ENCODE measurements at places on chromosomes 2 and 18.

DNA sequence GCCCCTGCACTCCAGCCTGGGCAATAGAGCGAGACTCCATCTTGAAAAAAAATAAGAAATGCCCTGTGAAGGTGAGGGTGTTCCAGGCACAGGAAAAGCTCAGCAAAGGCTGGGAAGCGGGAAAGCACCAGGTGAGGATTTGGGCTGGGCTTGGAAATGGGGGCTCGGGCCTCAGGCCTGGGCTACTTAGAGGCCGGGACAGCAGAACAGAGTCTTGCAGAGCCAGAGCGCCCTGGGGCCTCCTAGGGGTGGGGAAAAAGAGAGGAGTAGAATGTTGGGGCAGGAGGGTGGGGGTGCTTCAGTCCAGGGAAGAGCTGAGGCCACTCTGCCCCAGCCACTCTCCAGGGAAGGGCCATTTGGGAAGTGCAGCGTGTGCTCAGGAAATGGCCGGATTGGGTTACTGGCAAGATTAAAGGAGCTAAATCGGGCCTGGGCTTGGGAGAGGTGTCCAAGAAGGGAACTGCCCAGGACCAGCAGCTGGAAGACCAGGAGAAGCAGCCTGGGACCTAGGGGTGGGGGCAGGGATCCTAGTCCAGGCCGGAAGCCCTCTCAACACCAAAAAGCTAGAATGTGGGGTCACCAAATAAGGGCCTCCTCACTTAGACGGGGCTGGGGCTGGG is 13.8 kb upstream of the DES start:
- no peaks in the 10 kb centered on the region for H3K27me3 ChIP-seq
- H3K4me1 ChIP-seq: peaks cover 34% of the 10 kb centered on the region
- no peaks in the 10 kb centered on the region for H3K36me3 ChIP-seq
- peak overlapping the region; percentile 65 for H3K27ac ChIP-seq
- H3K4me3 ChIP-seq: no peak overlapping the region
- DNase-seq: no peak

DNA sequence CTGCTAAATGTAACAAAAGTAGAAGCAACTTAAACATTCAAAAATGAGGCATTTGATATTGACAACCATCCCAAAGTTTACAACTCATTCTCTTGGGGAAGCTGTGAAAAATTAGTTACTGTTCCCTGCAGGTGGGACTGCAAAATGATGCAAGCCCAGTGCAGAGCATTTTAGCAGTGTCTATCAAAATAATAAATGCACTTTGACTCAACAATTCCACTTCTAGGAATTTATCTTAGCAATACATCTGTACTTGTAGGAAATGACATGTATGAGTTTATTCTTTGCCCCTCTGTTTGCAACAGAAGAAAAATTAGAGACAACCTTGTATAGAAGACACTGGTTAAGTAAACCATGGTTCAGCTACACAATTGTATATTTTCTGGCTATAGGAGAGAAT is 48.0 kb upstream of the TLK1 start:
- H3K36me3 ChIP-seq: no peaks in the 10 kb centered on the region
- peaks cover 2% of the 10 kb centered on the region for H3K27me3 ChIP-seq
- no peak overlapping the region for H3K27ac ChIP-seq
- H3K4me1 ChIP-seq: no peaks in the 10 kb centered on the region
- H3K4me3 ChIP-seq: no peak overlapping the region

DNA sequence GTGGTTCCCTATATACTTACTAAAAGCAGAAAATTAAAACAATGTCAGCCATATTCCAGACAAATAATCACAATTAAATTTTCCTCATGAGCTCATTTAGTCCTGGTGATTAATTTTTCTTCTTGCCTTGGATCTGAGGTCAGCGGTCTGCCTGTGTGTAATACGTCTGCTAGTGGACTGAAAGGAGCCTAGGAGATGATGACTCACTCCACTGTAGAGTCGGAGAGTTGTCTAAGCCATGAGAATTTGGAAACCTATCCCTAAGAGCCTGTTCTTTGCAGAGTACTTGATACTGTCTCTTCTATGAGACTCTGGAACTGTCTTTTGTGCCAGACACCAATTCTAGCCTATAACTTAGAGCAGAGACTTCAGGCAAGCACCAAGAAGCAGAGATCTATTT is 94.2 kb upstream of the RAB27B start:
- no peaks in the 10 kb centered on the region for H3K36me3 ChIP-seq
- H3K4me3 ChIP-seq: no peak overlapping the region
- DNase-seq: no peak

GRCh38 chr2:63287956-63288355 is 237.3 kb downstream of the OTX1 start:
- no peak overlapping the region for H3K4me3 ChIP-seq
- no peaks in the 10 kb centered on the region for H3K27me3 ChIP-seq
- H3K27ac ChIP-seq: no peak overlapping the region

DNA sequence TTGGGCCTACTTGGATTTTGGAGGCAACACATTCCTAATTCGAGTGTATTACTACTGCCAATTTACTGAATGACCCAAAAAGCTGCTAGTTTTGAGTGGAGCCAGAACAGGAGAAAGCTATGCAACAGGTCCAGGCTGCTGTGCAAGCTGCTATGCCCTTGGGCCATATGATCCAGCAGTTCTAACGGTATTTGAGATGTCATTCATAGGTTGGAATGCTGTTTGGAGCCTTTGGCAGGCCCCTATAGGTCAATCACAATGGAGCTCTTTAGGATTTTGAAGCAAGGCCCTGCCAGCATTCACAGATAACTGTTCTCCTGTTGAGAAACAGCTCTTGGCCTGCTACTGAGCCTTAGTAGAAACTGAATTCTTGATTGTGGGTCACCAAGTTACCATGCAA is 368.7 kb downstream of the CDH19 start:
- DNase-seq: no peak
- H3K4me1 ChIP-seq: no peaks in the 10 kb centered on the region
- H3K27me3 ChIP-seq: no peaks in the 10 kb centered on the region
- H3K4me3 ChIP-seq: no peak overlapping the region
- H3K27ac ChIP-seq: no peak overlapping the region
- H3K36me3 ChIP-seq: no peaks in the 10 kb centered on the region

GRCh38 chr2:150267651-150268415 is 219.6 kb downstream of the RND3 start:
- DNase-seq: no peak
- H3K27me3 ChIP-seq: no peaks in the 10 kb centered on the region
- H3K36me3 ChIP-seq: no peaks in the 10 kb centered on the region
- H3K4me3 ChIP-seq: no peak overlapping the region
- no peak overlapping the region for H3K27ac ChIP-seq

DNA sequence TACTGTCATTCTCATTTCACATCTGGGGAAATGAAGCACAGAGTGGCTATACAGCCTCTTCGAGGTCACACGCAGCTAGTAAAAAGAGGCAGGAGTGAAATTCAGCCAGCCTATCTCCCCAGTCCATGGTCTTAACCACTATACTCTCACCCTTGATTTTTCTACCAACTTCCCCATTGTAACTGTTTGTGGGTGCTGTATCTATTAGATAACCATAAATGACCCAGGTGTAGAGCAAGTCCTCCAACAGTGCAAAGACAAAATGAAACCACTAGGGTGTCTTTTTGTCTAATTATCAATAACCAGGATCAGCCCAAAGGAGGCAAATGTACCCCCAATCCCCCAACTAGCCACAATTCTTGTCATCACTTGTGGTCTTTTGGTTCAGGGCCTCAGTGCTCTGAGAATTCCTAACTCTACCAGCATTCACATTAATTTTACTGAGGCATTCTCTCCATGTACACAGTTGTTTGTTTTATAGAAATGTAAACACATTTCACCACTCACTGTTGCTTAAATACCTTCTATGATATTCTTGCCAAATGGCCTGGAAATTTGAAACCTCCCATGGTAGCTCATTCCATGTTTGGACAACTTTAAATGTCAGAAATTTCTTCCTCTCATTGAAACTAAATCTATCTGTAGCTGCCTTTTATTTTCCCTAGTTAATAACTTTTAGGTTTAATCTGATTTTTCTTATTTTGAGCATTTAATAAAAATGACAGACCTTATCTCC is 58.7 kb downstream of the SLC40A1 start:
- no peak overlapping the region for H3K4me3 ChIP-seq
- H3K4me1 ChIP-seq: peaks cover 29% of the 10 kb centered on the region
- peaks cover 2% of the 10 kb centered on the region for H3K36me3 ChIP-seq
- DNase-seq: no peak

- no peak for DNase-seq
- H3K4me1 ChIP-seq: no peaks in the 10 kb centered on the region
- no peaks in the 10 kb centered on the region for H3K36me3 ChIP-seq
- H3K27ac ChIP-seq: no peak overlapping the region
Measured at GRCh38 chr18:73458186-73458964, 590.6 kb upstream of the NETO1 start.

GRCh38 chr2:167471734-167472133 is 583.5 kb downstream of the XIRP2 start:
- H3K36me3 ChIP-seq: no peaks in the 10 kb centered on the region
- no peak overlapping the region for H3K27ac ChIP-seq
- H3K27me3 ChIP-seq: no peaks in the 10 kb centered on the region
- DNase-seq: no peak
- H3K4me3 ChIP-seq: no peak overlapping the region

GRCh38 chr2:70738159-70738558 is 29.8 kb downstream of the ADD2 start:
- no peak overlapping the region for H3K4me3 ChIP-seq
- no peak overlapping the region for H3K27ac ChIP-seq
- no peaks in the 10 kb centered on the region for H3K36me3 ChIP-seq

- no peaks in the 10 kb centered on the region for H3K4me1 ChIP-seq
- no peak overlapping the region for H3K4me3 ChIP-seq
- no peak for DNase-seq
- H3K27ac ChIP-seq: peak overlapping the region; percentile 32
- peaks cover 17% of the 10 kb centered on the region for H3K27me3 ChIP-seq
Measured at GRCh38 chr2:88828397-88829137, 137.1 kb downstream of the RPIA start.

- no peak for DNase-seq
- H3K27ac ChIP-seq: no peak overlapping the region
- H3K4me1 ChIP-seq: no peaks in the 10 kb centered on the region
- H3K36me3 ChIP-seq: no peaks in the 10 kb centered on the region
Measured at GRCh38 chr18:28485918-28486317, 309.0 kb upstream of the CDH2 start.

DNA sequence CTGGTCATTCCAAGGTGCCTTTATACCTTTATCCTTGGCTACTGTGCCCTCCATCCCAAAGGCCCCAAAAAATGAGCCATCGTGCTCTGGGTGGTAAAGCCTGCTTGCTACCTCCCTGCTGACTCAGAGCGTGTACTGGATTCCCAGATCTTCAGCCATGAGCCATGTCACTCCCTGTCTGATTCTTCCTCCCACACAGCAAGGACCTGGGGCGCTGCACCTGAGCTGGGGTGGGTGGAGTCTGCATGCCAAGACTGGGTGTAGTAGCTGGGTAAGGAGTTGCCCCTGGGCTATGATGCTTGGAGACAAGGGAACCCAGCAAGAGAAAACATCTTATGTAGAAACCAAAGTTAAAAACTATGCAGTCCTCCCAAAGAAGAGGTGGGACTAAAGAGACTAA is 37.2 kb upstream of the APCDD1 start:
- no peak overlapping the region for H3K4me3 ChIP-seq
- H3K36me3 ChIP-seq: peaks cover 4% of the 10 kb centered on the region
- peaks cover 3% of the 10 kb centered on the region for H3K27me3 ChIP-seq
- H3K4me1 ChIP-seq: peaks cover 27% of the 10 kb centered on the region
- no peak for DNase-seq

DNA sequence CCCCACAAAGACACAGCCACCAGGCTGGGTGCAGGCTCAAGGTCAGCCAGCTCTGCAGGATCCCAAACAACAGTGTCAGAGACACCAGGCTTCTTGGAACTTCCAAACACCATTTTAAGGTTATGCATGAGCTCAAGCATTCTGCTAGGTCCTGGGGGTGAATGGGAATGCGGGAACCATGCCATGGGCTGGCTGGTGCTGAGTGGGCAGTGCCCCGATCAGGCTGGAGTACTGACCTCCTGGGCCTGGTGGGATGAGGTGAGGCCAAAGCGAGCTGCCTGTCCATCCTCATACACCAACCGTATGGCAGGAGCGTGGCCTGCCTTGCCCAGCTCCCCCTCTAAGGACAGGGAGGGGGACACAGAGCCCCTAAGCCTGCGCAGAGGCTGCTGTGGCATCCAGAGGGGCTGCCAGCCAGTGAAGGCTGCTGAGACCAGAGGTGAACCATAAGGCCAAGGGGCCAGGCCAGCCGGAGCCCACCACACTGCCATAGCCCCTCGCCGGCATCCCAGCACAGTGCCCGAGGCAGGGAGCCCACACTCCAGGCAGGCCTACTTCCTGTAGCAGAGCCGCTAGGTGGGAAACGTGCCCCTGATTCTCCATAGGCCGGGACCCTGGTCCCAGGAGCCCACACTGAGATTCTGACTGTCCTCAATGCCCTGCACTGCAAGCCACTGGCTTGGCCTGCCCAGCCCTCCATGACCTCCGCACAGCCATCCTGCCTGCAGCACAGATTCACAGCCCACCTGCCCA is 135.0 kb downstream of the HDAC4 start:
- H3K27ac ChIP-seq: peak overlapping the region; percentile 27
- H3K27me3 ChIP-seq: no peaks in the 10 kb centered on the region
- H3K4me1 ChIP-seq: peaks cover 52% of the 10 kb centered on the region
- H3K36me3 ChIP-seq: no peaks in the 10 kb centered on the region
- no peak overlapping the region for H3K4me3 ChIP-seq

GRCh38 chr18:57698571-57699276 is 77.1 kb upstream of the NARS1 start:
- peak overlapping the region; percentile 84 for H3K27ac ChIP-seq
- no peaks in the 10 kb centered on the region for H3K27me3 ChIP-seq
- H3K4me1 ChIP-seq: peaks cover 28% of the 10 kb centered on the region
- DNase-seq: no peak
- peaks cover 20% of the 10 kb centered on the region for H3K36me3 ChIP-seq
- H3K4me3 ChIP-seq: no peak overlapping the region

DNA sequence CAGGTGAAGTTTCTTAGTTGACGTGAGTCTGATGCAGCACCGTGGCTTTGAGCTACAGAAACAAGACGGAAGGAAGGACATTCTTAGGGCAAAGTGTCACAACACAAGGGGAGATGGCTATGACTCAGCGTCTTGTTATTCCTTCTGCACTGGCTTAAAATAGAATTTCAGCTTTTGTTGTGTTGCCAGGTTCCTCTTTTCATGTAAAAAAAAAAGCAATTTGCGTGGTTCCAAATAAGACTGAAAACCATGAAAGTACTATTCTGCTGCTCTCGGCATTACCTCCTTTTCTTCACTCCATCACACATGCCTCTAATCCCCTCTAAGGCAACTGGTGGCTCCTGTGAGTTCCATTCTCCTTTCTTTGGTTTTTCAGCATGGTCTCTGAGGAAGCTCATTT is 150.1 kb downstream of the ANTXR1 start:
- peaks cover 62% of the 10 kb centered on the region for H3K4me1 ChIP-seq
- H3K4me3 ChIP-seq: no peak overlapping the region
- DNase-seq: no peak
- peaks cover 37% of the 10 kb centered on the region for H3K36me3 ChIP-seq
- H3K27ac ChIP-seq: peak overlapping the region; percentile 90
- H3K27me3 ChIP-seq: no peaks in the 10 kb centered on the region

GRCh38 chr18:31701744-31702143 is 17.4 kb upstream of the B4GALT6 start:
- H3K4me1 ChIP-seq: no peaks in the 10 kb centered on the region
- H3K27ac ChIP-seq: no peak overlapping the region
- no peaks in the 10 kb centered on the region for H3K27me3 ChIP-seq

- H3K27me3 ChIP-seq: no peaks in the 10 kb centered on the region
- H3K27ac ChIP-seq: no peak overlapping the region
- no peak overlapping the region for H3K4me3 ChIP-seq
- peaks cover 1% of the 10 kb centered on the region for H3K36me3 ChIP-seq
Measured at GRCh38 chr2:127641133-127641532, 4.8 kb upstream of the GPR17 start.

Data from chondrocyte (in vitro differentiated cells).